Stimulated activated CD8-positive, alpha-beta memory T cell treated with anti-CD3 and anti-CD28 coated beads, Interleukin-15, amount 100 ng/mL, for 4 hours (primary cell): ENCODE measurements at places on chromosomes 3 and 15.

DNA sequence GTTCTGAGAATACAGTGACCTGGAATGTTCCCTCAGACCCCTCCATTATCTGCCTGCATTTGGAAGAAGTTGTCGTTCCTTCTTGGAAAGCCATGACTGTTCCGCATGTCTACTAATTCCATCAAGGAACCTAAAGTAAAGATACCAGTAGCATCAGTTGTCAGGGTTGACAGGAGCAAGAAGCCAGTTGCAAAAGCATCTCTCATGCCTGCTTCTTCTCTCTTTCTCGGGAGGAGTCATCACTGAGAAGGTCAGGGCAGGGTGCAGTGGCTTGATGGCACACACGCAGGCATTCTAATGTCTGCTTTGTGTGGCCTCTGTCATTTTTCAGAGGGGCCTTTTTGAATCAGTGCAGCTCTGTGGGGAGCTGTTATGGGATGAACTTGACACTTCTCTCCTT, 276.6 kb upstream of the TPM1 start:
- DNase-seq: no peak

- DNase-seq: no peak
These were observed 130.5 kb upstream of the NR2E3 start for GRCh38 chr15:71679793-71680353.

DNA sequence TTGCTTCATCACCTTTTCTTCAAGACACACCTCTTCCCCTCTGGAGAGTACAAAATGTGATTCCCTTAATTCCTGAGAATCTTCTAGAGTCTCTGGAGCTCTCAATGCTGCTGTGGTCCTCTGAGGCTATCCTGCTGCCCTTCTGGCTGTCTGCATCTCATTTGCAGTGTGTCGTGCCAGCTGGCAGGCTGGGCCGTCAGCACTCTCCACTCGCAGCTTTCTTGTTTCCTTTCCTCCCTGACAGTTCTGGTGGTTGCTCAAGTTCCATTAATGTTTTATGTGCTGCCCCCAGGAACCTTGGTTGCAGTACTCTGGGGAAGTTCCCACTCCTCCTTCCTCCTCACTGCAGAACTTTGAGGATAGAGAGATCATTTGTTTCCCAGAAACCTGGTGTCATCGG, 210.8 kb upstream of the ROPN1 start:
- no peak for DNase-seq

GRCh38 chr3:112253301-112253971, 40.6 kb downstream of the SLC9C1 start:
- no peak for DNase-seq

- no peak for DNase-seq
These were observed 242.4 kb downstream of the CD47 start for GRCh38 chr3:107848351-107848915.

GRCh38 chr3:72523429-72524151, 324.7 kb downstream of the SHQ1 start:
- DNase-seq: no peak

DNA sequence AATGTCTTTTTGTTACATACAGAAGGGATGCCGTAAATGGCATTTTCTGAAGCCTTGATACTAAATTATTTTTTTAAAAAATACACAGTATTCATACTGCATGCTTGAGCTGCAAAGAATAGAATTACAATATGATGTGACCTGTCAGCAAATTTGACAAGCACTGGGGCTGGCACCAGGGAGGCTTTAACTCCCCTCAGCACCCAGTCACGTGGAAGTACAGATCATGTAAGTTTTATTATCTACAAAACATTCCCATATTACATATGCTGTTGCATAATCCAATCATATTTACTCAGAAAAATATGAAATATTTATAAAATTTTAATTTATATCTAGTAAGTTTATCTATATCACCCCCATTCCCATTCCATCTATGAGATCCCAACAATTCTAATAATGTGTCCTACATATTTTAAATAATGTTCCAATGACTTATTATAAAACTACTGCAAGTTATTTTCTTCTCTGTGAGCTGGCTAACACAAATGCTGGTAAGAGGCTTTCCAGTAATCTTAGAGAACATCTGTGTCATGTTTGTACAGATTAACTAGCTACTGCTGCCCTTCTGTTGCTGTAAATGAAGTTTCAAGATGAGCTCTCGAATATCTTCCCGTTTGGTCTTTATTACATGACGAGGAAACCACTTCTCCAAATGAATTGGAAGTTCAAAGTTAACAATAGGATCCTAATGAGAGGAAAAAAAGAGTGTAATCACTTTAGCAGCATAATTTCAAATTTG, 5.2 kb upstream of the IMPG2 start:
- DNase-seq: no peak

DNA sequence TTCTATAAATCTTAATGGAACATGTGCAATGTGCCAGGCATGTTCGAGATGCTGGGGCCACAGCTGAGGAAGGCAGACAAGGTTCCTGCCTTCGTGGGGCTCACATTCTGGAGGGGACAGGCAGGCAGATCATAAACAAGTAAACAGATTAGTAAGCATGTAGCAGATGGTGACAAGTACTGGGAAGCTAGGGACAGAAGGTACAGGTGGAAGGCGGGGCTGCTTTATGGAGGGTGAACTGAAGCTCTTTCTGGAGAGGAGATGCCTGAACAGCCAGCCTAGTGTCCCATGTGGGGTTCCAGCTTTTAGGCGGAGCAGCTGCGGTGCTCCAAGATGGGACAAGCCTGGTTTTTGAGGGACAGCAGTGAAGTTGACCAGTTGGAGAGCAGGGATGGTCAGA, 74.7 kb upstream of the SNRK start:
- no peak for DNase-seq

DNA sequence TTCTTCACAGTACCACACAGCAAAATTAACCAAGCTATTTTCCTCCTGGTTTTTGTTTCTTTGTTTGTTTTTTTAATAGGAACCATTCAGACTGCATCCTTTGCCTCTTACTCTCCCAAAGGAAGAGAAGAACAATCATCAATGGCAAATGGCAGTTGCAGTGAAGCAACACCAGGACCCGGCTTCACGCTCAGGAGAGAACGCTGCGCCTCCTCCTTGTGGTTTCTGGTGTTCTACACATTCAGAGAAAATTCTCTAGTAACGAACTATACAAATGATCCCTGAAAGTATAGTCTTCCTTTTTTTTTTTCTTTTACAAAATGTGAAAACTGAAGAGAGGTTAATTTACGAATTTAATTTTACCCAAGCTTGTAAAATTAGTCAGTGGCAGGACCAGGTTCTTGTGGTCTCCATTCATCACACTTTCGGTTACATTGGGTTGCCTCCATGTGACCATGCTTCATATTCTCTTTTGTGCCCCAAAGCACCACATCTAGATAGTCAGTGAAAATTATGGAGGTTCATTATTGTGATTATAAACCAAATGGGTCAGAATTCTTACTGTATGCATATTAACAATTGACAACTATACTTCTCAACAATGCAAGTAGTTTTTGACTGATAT, 10.6 kb upstream of the MINDY2 start:
- DNase-seq: no peak

DNA sequence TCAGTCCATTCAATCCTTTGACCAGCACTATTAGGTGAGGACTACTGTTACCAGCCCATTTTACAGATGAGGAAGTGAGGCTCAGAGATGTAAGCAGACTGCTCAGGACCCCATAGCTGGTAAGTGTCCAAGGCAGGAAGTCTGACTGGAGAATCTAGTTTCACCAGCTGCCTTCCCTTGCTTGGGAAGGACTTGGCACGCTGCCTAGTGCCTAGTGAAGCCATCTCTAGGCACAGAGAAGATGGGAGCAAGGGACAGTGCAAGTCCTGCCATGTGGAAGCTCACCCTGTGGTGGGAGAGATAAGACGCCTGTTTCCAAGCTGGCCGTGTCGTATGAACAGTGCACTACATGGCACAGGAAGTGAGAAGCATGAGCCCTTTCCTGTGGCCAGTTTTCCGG, 111.8 kb upstream of the TMC3 start:
- no peak for DNase-seq

DNA sequence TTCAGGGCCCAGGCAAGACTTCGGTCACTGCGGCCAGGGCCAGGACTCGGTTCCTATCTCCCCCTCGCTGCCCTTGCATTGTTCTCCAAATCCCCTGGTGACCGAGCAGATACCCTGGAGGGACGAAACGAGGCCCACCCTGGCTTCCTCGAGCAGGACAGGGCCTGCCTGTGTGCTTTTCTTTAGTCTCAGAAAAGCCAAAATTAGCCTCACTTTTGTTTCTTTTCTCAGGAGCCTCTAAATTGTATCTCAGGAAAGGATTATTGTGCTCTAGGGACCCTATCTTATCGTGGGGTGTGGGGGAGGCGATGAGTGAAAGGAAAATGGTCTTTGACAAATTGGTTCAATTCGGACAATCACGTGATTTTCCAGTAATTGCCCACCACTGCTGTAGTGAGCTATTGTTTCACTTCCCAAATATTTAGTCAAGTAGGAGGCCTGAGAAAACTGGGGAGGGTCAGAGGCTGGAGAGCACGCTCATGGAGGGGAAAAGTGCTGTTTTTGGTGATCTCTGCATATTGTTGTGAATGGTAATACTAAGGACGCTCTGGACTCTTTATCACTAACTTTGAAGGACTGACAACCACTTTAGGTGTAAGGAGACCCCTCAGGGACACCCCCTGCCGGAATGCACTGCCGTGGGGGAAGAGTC, 61.6 kb downstream of the TMEM44 start:
- no peak for DNase-seq

GRCh38 chr15:89198934-89199333, 22.4 kb downstream of the RLBP1 start:
- DNase-seq: no peak

GRCh38 chr3:128763967-128764366, 38.0 kb downstream of the RAB7A start:
- DNase-seq: no peak

DNA sequence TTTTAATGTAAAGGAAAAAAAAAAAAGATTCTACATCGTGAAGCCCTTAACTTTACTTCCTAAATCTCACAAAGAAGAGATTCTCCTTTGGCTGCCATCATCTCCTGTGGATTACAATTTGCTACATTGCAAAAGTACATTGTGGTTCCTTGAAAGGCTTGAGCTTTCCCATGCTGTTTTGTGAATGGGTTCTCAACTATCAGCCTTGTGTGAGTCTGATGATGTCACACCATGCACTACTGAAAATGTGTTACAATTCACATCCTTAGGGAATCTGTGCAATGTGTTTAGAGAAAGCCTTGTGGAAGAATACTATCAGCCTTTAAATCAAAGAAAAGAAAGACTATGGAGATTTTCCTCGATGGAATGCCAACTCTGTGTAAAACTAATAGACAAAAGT, 510.0 kb upstream of the ALCAM start:
- DNase-seq: no peak

DNA sequence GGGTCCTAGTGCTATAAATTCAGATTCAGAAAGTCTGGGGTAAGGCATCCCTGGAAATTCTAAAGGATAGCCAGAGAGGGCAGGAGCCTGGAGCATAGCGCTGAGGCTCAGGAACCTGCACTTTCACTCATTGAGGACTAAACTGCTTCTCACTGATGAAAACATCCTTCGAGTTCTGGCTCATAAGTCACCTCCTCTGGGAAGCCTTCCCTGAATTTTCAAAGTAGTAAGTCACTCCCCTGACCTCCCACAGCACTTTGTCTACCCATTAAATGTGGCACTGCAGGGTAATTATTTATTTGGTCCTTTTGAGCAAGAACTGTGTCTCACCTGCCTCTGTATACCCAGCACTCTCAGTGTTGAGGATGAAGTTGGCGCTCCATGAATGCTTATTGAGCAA, 30.9 kb downstream of the HRH1 start:
- DNase-seq: no peak

- DNase-seq: no peak
These were observed 8.6 kb upstream of the PPM1L start for GRCh38 chr3:160747422-160747821.

DNA sequence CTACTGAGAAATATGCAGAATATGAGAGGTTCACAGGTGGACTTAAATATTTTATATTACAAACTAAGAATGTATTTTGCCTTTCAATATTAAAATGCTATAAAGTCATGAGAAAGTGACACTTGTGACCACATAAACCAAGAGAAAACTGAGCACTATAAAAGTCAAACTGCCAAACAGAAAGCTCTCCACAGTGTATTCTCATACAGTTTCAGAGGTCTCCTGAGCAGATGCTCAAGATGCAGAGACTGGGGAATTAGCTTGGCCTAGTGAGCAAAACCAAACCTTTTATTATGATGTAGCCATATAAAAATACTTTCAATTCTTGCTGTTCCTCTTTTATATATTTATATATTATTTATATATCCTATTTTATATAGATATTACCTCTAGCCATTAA, 227.8 kb downstream of the TBC1D5 start:
- DNase-seq: no peak

- DNase-seq: no peak
These were observed 5.2 kb downstream of the SST start for GRCh38 chr3:187665010-187665409.

GRCh38 chr3:37139567-37140052, 34.8 kb downstream of the LRRFIP2 start:
- DNase-seq: no peak

- DNase-seq: no peak
These were observed 39.2 kb downstream of the HMCES start for GRCh38 chr3:129317848-129318247.

- no peak for DNase-seq
These were observed 2.7 kb downstream of the PPP1R14D start for GRCh38 chr15:40825661-40826422.

DNA sequence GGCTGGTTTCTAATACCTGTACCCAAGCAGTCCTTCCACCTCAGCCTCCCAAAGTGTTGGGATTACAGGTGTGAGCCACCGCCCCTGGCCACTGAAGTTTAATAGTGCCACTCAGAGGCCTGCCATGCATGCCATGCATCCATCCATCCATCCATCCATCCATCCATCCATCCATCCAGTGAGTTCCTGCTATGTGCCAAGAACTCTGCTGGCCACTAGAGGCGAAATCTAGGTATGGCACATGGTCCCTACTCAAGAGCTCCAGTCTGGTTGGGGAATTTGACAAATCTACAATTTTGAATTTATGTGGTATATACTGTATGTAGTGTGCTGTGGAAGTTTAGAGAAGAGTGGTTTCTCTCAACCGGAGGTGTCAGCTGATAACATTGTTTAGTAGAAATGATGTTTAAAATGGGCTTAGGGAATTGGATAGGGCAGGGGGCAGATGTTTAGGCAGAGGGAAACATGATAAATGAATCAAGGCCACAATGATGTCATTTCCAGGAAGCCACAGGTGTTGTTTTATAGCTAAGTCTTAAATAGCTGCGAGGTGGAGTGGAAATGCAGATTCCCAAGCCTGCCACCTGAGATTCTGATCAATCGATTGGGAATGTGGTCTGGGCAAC, 384.4 kb upstream of the C2CD4B start:
- no peak for DNase-seq

DNA sequence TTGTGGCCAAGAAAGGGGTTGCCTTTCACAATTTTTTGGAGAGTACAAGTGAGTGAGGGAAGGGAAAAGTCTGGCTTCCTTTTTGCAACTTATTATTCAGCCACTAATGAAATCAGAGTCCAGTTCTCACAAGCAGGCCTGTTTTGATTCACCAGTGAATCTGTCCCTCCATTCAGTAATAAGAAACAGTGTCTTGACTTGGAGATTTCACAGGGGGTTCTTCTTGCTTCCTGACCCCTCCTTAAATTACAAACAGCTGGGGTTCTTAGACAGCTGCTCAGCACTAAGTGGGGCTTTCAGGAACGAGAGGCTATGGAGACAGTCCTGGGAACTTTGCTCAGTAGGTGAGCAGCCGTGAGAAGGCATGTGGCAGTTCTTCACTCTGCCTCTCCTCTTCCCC, 24.5 kb downstream of the SEMA3G start:
- DNase-seq: no peak

GRCh38 chr3:72802001-72802400, 46.2 kb downstream of the SHQ1 start:
- DNase-seq: no peak

- DNase-seq: no peak
These were observed 34.7 kb downstream of the FOXL2 start for GRCh38 chr3:138912237-138912636.

GRCh38 chr15:94535298-94536048, 304.1 kb downstream of the MCTP2 start:
- DNase-seq: no peak
